Stimulated activated CD4-positive, alpha-beta T cell treated with anti-CD3 and anti-CD28 coated beads, Interleukin-1b, Interleukin-23, amount 100 ng/mL, for 4 hours (primary cell): ENCODE measurements at places on chromosomes 3 and 15.

- DNase-seq, result no peak
Measured at GRCh38 chr3:123412076-123412475, 36.8 kb downstream of the ADCY5 start.

DNA sequence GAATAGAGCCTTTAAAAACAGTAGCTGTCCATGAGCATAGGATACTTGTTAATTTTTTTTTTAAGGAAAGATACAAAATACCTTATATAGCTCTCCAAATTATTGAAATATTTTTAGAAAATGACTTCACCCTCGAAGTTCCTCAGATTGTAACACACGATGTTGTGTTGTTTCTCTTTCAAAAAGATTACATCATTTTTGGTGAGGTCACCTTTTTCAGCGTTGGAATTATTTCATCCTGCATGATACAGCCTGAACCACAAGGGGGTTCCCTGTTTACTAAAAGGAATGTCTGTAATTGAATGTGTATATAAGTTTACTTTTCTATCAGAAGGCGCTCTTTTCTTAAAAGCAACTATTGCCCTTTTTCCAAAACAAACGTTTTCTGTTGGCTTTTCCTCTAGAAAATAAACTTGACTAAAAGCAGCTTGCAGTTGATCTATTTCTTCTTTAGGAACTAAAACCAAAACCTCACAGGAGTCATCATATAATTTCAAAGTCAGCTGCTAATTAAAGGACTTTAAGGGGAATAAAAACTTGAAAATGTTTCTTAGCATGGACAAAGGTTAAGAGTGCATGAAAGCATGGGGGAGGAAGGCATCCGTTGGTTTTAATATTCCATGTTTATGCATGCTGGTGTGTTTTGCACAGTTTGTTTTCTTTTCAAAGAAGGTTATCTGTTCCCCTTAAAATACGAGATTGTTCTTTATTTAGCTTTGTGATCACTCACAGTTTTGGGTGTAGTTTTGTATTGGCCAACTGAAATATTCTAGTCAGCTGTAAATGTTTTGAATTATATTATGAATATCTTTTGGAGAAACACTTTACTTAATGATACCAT is 29.4 kb downstream of the LYSMD4 start:
- no peak for DNase-seq

GRCh38 chr3:184320104-184320445 is 5.7 kb downstream of the EIF4G1 start:
- peak; percentile 38 for DNase-seq

DNA sequence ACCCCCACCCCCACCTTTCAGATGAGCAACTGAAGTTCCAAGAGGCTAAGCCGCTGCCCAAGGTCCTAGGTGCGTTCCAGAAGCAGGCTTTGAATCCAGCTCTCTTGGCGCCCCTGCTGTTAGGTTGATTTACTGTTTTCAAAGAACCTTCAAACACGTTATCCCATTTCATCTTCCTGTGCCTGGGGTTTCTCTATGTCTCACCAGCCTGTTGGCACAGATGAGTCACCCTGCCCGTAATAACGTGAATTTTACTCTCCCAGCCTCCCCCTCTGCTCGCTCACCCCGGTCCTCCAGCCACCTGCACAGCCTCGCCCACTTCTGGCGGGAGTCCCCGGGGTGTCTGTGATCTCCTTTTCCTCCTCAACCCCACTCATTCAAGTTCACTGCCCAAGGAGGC is 13.0 kb upstream of the TSEN2 start:
- peak; percentile 48 for DNase-seq

- no peak for DNase-seq
Measured at GRCh38 chr3:161950318-161950868, 453.8 kb downstream of the OTOL1 start.

GRCh38 chr15:43799209-43799944 is 643 bp downstream of the SERINC4 start:
- no peak for DNase-seq

DNA sequence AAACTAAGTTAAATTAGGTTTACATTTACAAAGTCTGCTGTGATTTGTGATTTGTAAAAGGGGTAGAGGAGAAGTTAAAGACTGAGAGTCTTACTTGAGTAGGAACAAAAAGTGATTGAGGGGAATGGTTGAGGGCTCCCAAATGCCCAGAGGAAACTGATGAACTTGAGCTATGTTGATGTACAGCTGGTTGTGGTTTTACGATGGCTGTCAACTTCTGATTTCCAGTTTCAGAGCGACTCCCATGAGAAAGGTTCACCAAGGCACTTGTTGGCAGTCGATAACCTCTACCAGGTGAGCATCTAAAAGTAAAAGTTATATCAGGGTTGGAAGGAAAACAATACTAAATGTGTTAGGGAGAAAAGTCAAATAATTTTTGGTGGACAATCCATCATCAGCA is 91.0 kb downstream of the XRN1 start:
- no peak for DNase-seq

DNA sequence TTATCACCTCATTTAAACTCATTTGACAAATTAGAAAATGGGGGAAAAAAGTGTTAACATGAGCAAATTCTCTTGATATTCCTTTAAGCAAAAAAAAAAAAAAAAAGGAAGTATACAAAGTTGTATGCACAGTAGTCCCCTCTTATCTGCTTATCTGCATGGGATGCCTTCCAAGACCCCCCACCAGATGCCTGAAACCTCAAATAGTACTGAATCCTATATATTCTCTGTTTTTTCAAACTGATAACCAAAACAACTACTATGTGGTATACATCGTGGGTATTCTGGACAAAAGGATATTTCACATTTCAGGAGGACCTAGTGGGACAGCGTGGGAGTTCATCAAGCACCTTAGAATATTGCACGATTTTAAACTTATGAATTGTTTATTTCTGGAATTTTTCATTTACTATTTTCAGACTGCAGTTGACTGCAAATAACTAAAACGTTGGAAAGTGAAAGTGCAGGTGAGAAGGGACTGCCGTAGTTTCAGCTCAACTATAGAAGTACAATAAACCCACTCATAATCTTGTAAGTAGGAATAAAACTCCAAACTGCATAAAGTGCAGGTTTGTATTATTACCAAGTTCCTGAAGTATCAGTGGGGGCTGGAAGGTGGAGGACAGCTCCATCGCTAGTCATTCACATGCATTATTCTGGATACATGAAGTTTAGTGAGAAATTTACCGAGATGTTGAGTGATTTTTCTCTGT is 43.6 kb upstream of the PLCL2 start:
- no peak for DNase-seq

DNA sequence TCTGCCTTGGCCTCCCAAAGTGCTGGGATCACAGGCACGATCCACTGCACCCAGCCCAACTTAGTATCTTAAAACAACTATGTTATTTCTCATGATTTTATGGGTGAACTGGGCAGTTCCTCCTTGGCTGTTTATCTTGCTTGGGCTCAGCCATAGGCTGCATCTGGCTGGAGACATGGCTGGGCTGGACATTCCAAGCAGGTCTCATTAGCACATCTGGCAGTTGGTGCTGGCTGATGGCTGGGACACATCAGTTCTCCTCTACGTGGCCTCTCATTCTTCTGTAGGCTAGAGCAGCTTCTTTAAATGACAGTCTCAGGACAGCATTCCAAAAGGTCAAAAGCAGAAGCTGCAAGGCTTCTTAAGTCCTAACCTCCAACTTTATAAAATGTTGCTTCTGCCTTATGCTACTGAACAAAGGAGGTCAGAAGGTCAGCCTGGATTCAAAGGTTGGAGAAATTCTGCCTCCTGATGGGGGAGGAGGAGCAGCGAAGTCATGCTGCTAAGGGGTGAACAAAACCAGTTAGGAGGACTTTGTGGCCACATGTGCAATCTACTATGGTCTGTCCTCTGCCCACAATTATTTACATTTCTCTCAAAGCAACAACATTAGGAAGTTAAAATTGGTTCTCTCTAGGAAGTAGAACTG is 144.0 kb downstream of the AQP9 start:
- no peak for DNase-seq

DNA sequence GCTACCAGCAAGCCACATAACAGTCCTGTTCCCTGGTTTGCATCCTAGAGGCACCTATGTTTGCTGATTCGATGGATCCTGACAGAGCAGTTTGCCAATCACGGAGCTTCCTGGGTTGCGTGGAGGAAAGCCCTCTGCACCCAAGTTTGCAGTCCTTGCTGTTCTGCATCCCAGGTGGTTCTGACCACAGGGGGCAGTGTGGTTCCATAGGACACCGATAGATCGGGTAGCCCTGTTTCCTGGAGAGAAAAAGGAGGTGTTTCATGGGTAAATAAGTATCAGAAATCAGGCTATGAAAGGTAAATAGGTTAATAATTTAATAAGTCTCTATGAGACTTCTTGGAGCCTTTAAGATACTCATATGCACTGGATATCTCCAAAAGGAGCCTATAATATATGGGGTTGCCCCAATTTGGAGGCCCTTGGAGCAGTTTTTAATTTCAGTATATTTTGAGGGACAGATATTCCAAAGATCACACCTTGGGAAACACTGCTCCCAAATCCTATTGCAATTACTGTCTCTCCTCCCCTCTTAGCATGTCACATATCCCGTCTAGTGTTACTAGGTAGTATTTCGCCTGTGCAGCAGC is 194.6 kb upstream of the TPM1 start:
- no peak for DNase-seq

GRCh38 chr15:40332113-40332781 is 8.5 kb downstream of the CCDC9B start:
- no peak for DNase-seq

GRCh38 chr15:59157840-59158700 is 48.6 kb upstream of the LDHAL6B start:
- DNase-seq, result no peak

DNA sequence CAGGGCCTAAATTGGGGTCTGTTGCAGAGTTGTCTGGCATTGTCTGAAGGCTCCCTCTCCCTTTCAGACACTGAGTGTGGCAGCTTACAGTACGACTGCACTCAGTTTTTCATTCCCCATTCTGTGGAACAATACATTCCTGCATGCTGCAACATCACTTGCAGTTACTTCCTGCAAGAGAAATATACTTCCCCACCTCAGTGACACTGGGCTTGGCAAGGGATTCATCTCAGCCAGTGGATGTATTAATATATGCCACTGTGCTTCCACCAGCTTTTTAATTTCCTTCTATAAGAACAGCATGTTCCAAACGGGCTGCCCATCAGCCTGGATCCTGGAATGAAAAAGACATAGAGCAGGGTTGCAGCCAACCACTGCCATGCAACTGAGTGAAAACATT is 23.1 kb downstream of the B3GALNT1 start:
- no peak for DNase-seq

- no peak for DNase-seq
Measured at GRCh38 chr3:42847731-42848130, 27.9 kb downstream of the CYP8B1 start.

DNA sequence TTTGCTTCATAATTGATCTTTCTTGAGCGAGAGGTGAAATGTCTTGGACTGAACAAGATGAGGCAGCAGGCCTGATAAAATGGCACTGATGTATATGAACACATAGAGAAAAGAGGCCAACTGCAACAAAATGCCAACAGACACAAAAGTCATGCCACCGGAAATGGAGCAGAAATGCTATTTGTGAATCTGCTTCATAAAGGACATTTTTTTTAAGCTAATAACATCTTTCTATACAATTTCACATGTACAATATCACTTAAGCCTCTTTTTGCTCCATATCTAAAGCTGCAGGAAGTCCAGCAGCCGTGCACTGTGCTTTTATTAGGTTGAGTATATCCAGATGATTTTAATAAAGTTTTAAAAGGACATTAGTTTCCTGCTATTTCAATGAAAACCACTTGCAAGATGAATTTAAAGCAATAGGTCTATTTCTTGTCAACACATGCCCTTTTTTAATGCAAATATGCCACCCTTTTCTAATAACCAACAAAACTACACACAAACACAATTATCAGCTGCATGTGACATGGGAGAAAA is 169.2 kb upstream of the ADAMTS9 start:
- DNase-seq, result no peak

DNA sequence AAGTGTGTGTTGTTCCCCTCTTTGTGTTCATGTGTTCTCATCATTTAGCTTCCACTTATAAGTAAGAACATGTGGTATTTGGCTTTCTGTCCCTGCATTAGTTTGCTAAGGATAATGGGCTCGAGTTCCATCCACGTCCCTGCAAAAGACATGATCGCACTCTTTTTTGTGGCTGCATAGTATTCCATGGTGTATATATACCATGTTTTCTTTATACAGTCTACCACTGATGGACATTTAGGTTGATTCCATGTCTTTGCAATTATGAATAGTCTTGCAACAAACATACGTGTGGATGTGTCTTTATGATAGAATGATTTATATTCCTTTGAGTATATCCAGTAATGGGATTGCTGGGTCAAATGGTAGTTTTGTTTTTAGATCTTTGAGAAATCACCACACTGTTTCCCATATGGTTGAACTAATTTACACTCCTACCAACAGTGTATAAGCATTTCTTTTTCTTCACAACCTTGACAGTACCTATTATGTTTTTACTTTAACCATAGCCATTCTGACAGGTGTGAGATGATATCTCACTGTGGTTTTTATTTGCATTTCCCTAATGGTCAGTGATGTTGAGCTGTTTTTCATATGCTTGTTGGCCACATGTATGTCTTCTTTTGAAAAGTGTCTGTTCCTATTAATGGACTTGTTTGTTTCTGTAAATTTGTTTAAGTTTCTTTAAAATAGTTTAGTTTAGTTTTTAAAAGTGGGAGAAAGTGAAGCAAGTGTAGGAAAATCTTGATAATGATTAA is 21.9 kb upstream of the SLC30A4 start:
- no peak for DNase-seq

GRCh38 chr15:40279437-40280141 is 3.3 kb downstream of the ANKRD63 start:
- DNase-seq, result peak; percentile 64

DNA sequence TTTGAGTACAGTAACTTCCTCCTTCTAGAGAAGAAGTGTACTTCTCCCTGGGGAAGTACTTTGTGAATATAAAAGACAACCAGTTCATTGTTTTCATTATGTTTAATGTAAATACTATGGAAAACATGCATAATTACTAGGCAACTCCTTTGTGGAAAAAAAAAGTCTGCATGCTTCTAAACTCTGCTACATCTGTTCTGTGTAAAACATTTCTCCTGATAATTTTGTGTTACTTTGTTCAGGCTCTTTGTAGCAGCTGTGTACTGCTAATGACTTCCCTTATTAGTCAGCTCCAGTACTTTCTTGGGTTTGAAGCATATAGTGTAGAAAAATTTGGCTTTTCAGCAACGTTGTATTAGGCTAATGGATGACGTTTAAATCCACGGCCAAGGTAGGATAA is 111.6 kb downstream of the FEZF2 start:
- DNase-seq, result no peak

- no peak for DNase-seq
Measured at GRCh38 chr15:49044766-49045606, 1.3 kb downstream of the SECISBP2L start.

DNA sequence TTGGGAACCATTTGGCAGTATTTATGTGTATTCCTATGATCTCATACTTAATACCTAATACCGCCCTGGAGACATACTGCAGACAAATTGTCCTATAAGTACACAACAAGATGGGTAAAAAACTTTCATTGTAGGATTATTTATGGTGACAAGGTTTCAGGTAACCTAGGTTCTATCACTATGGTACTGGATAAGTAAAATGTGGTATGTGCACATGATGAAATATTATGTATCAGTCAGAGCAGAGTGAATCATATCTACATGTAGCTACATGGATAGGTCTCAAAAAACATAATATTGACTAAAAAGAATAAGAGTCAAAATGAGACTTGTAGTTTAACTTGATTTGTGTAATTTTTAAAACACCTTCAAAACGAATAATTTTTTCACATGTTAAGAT is 147.8 kb downstream of the LEKR1 start:
- DNase-seq, result no peak
